ENCODE measurements at places on chromosomes 5 and 9. TPM values are rescaled to one million over a fixed set of nuclear protein-coding genes. Genes with fewer than 3 reads are reported as not detected.

Gene CTSV
- total RNA-seq, result not detected

- no peak for DNase-seq
Observed at GRCh38 chr5:153629027-153629895, 138.8 kb downstream of the GRIA1 start.

DNA sequence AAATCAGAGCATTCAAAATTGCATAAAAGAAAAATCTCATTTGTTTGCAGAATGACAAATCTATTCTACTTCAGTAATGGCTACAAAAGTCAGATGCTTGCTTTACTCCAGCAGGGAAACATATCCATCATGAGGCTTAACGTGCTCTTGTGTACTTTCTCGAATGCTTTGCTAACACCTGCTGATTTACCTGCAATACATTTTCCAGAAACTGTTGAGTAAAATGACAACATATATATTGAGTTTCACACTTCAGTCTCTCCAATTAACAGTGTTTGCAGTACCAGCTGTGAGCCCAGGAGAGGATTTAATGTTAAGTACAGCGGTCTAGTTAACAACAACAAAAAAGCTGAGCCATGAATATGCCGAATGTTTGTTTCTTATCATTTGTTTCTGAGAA lies 391.5 kb upstream of the SMC2 start:
- no peak for DNase-seq

Gene MARCOL
- total RNA-seq, result not detected

All from sciatic nerve (tissue), 2 donors.